NCI-H187 (cell line): ENCODE measurements at places on chromosomes 5 and 9.

- DNase-seq = no peak
Observed at GRCh38 chr5:125041798-125042197, 295.4 kb upstream of the ZNF608 start.

DNA sequence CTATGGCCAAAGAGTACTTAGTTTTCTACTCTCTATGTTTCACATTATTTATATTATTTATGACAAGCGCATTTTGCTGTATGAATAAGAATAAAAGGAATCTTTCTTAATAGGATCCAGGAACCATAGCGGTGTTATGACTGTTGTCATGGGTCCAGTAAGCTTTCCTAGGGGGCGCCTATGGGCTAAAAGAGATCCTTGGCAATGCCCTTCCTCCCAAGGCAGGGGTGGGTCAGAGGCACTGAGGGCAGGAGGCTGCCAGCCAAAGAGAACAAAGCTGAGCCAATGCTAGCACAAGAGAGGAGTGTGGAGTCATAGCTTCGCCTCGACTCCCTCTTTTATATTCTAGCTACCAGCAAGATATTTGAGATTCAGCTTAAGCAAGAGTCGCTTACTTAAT is 98.4 kb upstream of the GNAQ start:
- DNase-seq = no peak

- no peak for DNase-seq
Observed at GRCh38 chr5:95798048-95798447, 24.5 kb downstream of the GLRX start.

DNA sequence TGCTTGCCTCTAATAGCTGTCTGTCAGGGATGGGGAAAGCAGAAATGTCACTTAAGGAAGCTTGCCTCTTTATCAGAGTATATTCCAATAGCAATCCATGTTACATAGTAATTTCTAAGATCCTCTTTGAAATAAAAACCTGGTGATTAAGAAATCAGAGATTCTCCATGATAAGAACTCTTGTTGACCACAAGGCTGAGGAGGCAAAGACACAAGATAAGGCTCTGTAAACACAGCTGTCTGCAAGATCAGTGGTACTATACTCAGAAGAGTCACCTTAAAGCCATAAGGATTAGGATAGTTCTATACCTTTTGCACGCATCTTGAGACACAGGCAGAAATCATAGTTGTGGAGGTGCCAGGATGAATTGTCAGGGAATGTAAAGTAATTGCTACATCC is 40.3 kb downstream of the HEXB start:
- DNase-seq = no peak

DNA sequence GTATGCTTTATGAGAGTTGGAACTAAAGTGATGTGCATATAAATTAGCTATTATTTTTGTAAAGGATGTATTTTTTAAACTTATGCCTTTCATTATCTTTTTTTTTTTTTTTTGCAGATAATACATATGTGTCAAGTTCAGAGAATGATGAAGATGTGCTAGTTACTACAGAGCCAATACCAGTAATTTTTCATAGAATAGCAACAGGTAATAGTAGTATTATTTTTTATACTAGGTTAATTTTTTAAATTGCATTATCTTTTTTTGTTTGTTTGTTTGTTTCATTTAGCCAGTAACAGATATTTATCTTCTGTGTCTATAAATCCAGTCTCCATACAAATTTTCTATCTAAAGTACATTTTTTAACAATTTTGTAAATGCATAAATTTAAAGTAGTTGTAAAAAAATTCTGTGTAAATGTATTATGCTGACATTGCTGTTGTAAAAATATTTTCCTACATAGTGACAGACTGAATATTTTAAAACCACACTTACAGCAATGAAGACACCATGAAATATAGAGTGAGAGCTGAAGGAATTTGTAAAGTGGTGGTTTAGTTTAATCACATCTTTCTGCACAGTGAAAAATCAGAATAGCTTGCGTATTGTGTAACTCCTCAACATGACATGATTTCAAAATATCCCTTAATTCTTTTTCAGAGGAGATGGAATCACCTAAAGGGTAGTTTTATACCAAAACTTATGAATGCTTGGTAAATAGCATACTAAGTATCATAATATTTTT is 93.3 kb downstream of the PARP8 start:
- no peak for DNase-seq

- peak; percentile 41 for DNase-seq
Observed at GRCh38 chr5:54390015-54390414, 65.5 kb upstream of the HSPB3 start.

DNA sequence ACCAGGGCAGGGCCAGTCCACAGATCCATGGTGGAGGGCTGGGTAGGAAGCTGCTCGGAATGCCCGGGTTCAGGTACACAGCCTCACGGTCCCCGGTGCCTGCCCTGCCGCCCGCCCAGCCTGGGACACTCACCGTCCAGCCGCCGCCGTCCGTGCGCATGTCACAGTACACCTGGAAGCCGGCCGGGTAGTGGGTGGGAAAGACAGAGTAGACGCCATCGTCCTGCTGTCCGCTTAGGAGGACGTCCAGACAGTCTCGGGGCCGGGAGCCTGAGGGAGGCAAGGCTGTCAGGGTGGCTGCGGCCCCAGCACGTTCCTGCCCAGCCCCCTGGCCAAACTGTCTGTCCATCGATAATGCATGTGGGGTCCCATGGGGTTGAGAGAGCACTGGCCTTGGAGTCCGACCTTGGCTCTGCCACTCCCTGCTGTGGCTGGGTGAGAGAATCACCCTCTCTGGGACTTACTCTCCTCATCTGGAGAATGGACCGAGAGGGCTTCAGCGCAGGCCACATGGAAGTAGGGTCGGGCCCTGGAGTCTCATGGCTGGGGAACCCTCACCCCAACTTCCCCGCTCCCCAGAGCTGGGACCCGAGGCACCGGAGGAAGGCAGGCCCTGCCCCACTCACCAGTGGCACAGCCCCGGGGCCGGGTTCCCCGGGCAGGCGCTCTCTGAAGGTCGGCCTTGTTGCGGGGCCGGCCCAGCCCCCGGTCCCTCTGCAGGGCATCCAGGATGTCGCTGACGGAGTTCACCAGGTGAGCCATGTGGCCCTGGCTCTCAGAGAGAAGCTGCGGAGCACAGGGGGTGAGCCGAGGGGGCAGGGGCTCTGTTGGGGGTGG is 15.2 kb downstream of the FIBCD1 start:
- DNase-seq = no peak

DNA sequence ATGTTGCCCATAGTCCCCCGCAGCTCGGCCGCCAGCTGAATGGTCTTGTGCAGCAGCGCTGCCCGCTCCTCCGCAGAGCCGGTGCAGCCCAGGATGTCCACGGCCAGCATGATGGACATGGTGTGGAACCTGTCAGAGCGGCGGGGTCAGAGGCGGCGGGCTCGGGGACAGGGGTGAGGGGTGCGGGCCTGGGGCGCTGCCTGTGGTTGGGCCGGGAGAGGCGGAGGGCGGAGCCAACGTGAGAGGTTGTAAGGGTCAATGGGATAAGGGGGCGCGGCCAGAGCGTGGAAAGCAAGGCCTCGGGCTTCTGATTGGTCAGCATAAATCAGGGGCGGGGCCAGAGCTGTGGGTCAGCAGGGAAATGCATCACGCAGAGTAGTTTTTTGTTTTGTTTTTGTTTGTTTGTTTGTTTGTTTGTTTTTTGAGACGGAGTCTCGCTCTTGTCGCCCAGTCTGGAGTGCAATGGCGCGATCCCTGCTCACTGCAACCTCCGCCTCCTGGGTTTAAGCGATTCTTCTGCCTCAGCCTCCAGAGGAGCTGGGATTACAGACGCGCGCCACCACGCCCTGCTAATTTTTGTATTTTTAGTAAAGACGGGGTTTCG is 6.8 kb upstream of the TOR2A start:
- no peak for DNase-seq

GRCh38 chr9:16133556-16134227 is 580.8 kb downstream of the CCDC171 start:
- DNase-seq = no peak
